Naive B cell (primary cell): ENCODE measurements at places on chromosomes 3 and 15. TPM values are rescaled to one million over a fixed set of nuclear protein-coding genes. Genes with fewer than 3 reads are reported as not detected.

The THBS1 gene
- polyA plus RNA-seq, result 0.94 TPM

The KCNH8 gene
- polyA plus RNA-seq, result 3.4 TPM

DNA sequence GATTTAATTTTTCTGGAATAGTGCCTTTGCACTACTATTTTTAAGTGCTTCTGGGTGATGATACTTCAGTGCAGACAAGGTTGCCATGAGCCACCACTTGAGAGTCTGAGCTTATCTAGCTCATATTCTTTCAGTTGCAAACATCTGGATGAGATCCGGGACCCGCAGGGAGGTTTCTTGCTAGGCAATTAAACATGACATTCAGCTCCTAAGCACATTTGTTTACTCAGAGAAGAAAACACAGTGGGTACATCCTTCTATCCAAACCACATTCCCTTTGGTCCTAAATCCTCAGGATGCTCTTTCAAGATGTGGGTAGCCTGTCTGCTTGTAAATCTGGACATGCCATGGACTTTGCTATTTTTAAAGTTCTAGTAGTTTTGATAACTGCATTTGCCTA is 12.0 kb downstream of the PLSCR1 start:
- DNase-seq, result no peak

GRCh38 chr3:108669208-108669607 is 79.7 kb downstream of the DZIP3 start:
- DNase-seq, result peak; percentile 50

- no peak for DNase-seq
These were observed 27.0 kb downstream of the TM2D3 start for GRCh38 chr15:101625184-101625583.

GRCh38 chr3:192799721-192800120 is 72.4 kb upstream of the FGF12 start:
- DNase-seq, result no peak

- peak; percentile 71 for DNase-seq
These were observed 10.1 kb upstream of the CAMK1 start for GRCh38 chr3:9779721-9780457.

GRCh38 chr15:88323976-88324740 is 67.6 kb upstream of the NTRK3 start:
- no peak for DNase-seq

DNA sequence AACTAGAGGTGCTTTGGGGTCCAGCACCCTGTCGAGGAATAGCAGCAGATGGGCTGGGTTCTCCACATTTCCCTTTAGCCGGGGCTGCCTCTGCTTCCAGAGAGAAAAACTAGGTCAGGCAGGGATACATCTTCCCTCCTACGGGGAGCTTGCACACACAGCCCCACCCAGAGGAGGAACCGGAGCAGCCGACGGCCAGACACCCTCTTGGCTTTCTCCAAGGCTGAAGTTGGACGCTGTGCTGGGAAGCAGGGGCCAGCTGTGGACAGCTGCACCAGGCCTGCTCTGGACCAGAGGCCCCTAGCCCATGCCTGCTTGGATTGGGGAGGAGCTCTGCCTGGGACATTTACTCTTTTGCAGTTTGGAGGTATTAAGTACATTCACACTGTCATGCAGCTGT is 44.7 kb upstream of the NR2C2 start:
- DNase-seq, result no peak

DNA sequence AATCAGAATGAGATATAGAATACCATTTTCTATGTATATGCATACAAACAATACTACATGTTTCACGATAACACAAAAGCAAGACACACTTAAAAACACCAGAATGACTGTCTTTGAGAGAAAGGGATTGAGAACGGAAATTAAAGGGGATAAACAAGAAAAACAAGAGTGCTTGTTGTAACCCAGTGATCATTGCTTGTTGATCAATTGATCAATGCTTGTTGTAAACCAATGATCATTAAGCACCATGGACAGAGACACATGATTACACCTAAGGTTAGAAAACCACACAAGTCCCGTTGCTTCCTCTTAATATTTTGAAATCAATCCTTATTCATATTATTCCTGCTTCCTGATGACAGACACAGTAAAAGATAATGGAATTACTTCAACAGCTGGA is 1.1 kb upstream of the OR4F15 start:
- DNase-seq, result no peak

GRCh38 chr3:9130345-9131305 is 118.8 kb downstream of the SRGAP3 start:
- no peak for DNase-seq

- DNase-seq, result no peak
These were observed 166.9 kb downstream of the CHST2 start for GRCh38 chr3:143286392-143287010.

- no peak for DNase-seq
These were observed 105.2 kb upstream of the EPHA3 start for GRCh38 chr3:89002191-89002590.
